ENCODE measurements at places on chromosomes 4 and X.

- no peak for DNase-seq
These were observed 25.7 kb upstream of the ZNF518B start for GRCh38 chr4:10482913-10483312.

GRCh38 chrX:9609499-9609898 is 144.6 kb downstream of the TBL1X start:
- no peak for DNase-seq

- no peak for DNase-seq
These were observed 24.7 kb upstream of the GPR101 start for GRCh38 chrX:137058339-137059127.

GRCh38 chr4:76998251-76998901 is 48.8 kb downstream of the SEPTIN11 start:
- no peak for DNase-seq

DNA sequence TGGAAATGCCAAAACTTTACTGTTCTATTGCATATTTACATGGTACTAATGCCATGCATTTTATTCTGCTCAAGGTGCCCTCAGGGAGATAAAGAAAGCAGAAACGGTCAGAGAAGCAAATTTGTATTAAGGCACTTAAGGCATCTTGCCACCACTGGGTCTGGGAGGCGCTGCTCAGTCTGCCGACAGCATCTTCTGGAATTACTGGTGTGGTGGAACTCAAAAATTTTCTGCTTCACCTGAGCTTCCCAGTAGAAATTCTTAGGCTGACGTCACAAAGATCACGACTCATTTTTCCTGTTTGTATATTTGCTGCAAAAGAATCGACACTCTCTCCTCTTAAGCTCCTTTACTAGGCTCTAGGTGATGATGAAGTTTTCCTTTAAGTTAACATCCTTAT is 3.0 kb downstream of the RASSF6 start:
- no peak for DNase-seq

- no peak for DNase-seq
These were observed 18.0 kb upstream of the TBC1D14 start for GRCh38 chr4:6891436-6892170.

DNA sequence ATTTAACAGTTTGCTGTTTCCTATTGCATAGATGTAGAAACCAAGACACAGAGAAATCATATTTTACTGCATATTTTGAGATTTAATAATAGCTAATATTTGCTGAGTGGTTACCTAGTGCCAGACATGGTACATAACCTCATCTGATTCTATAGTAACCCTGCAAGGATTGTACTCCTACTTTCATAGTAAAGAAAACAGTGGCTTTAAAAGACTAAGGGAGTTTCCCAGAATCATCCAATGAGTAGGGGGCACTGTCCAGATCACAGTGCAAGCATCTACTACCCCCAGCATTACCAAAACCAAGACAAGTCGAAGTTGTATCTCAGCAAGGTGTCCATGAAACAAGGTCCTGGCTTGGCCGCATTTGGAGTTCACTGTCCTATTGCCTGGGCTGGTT is 224.5 kb upstream of the TENM3 start:
- DNase-seq = no peak

DNA sequence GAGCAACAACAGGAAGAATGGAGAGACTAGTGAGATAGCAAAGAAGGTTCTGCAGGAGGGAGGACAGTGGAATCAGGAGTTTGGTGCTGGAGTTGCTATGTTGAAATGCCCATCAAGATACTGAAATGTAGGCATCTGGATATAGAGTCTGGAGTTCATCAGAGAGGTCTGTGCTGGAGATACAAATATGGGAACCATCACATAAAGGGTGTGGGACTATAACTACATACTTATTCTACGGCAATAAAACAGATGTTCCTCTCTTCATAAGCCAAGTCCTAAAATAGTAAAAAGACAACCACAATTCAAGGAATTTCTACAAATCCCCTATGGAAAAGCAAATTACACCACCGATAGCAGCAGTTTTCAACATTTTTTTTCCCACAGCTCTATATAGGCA is 1.6 kb downstream of the MED14 start:
- DNase-seq = no peak

DNA sequence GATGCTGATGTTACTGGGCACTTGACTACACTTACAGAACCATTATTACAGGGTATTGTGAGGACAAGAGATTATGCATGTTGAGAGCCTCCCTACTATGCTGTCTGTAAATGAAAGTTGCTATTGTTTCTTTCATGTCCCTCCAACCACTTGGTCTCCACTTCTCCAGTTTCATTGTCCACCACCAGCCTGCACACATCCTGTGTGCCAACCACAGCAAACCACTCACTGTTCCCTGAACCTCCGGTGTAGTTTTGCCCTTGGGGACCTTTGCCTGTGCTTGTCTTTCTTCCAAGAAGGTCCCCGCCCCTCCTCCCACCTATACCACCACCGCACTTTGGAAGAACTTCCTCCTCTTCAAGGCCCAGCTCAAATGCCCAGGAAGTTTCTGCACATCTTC is 43.1 kb upstream of the AFF2 start:
- no peak for DNase-seq

DNA sequence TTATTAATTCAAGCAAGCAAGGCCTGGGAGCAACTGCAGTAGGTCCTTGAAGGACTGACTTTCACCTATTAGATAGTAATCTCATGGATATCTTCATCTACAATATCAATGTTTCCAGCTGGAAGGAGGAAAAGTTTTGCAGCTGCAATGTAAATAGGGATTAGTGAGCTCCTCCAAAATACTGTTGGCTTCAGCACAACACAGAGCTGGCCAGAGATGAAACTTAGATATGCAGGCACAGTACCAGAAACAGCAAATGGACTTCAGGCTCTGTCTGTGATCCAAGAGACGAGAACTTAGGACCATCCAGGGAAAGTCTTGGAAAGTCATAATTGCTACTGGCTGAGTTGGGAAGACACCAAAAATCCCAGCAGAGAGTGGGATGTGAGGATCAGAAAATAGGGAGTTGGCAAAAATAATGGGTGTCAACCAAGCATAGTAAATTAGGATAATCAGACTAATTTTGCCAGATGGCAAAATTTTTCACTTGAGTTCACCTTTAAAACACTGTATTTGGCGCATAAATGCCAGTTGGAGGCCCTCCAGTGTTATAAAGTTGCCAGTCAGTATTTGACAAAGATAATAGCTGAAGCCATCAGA is 57.5 kb downstream of the PARM1 start:
- no peak for DNase-seq

DNA sequence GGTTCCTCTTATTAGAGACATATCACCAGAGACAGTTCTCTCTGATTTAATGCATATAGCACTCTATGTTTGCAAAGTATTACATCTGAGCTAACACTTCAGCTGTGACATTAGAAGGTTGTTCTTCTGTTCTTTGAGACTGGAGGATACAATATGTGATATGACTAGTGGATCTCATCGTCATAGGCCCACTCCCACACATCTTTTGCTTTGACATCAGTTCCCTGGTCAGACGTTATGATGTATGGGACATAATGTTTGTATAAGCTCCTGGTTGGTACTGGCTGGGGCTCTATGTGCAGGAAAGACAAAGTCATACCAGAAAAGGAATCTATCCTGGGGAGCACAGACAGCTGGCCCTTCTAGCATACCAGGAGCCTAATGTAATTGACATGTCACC is 57.7 kb upstream of the MAML3 start:
- no peak for DNase-seq
